ENCODE measurements at places on chromosomes 5 and 9. TPM values are rescaled to one million over a fixed set of nuclear protein-coding genes. Genes with fewer than 3 reads are reported as not detected.
A peak's percentile ranks its signal among the peaks of the same experiment; 100 is the strongest.

Gene HSPB3
- total RNA-seq: 68.1 TPM

Gene ELP1
- 9.4 TPM for total RNA-seq

DNA sequence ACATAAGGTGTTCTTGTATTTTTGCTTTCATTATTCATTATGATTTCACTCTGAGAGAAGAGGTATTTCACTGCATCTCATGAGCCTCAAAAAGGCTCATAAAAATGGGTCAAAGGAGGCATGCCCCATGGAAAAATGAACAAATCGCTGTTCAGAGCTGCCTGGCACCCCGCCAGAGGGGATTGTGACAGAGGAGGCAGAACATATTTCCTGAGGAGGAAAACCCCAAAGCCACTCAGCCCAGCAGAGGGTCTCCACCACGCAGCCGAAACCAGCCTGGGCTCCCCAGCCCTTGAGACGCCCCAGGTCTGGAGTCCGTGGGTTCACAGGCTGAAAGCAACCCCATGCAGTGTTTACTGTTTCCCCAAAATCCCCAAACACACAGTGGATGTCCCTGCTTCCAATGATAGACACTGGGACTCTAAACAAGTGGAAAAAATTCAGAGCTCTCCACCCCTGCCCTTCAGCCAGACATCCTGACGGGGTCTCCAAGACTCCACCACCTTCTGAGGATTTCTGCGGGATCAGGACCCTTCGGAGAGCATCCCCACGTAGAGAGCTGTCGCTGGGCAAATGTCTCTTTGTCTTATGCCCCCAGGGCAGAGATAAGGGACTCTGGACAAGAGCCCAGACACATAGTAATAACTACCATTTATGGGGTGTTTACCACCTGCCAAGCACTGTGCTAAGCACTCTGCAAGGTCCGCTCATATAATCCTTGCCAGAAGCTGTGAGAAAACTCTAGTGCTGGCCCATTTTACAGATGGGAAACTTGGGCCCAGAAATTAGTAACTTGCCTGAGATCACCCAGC, 122.3 kb downstream of the PAX5 start:
- no peaks in the 10 kb centered on the region for H3K27me3 ChIP-seq
- no peak overlapping the region for H3K27ac ChIP-seq
- no peak overlapping the region for H3K4me3 ChIP-seq
- no peaks in the 10 kb centered on the region for H3K4me1 ChIP-seq
- H3K36me3 ChIP-seq: no peaks in the 10 kb centered on the region

DNA sequence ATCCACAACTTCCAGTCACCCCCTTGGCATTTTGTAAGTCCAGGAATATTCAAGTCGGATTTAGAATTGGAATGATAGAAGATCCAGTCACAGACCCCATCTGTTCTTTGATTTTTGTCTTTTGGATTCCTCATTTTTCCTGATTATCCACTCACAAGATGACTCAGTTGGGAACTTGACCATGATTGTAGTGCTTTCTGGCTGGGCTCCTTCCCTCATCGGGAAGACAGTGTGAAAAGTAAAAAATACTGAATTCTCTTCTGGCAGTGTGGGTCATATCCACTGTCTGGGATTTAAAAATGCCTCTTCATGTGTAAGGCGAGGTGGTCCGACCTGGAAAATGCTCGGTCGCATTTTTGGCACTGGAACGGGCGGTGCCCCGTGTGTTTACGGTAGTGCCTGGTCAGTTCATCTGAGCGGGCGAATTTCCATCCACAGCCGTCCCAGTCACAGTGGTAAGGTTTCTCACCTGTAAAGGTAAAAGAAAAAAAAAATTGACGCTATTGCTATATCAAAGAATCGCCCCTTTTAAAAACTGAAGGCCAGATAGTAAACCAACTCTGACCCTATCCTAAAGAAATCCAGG, 4.0 kb downstream of the KLF4 start:
- H3K36me3 ChIP-seq: peaks cover 25% of the 10 kb centered on the region
- peak overlapping the region; percentile 17 for H3K4me3 ChIP-seq
- no peaks in the 10 kb centered on the region for H3K27me3 ChIP-seq
- DNase-seq: no peak
- H3K4me1 ChIP-seq: peaks cover 7% of the 10 kb centered on the region

DNA sequence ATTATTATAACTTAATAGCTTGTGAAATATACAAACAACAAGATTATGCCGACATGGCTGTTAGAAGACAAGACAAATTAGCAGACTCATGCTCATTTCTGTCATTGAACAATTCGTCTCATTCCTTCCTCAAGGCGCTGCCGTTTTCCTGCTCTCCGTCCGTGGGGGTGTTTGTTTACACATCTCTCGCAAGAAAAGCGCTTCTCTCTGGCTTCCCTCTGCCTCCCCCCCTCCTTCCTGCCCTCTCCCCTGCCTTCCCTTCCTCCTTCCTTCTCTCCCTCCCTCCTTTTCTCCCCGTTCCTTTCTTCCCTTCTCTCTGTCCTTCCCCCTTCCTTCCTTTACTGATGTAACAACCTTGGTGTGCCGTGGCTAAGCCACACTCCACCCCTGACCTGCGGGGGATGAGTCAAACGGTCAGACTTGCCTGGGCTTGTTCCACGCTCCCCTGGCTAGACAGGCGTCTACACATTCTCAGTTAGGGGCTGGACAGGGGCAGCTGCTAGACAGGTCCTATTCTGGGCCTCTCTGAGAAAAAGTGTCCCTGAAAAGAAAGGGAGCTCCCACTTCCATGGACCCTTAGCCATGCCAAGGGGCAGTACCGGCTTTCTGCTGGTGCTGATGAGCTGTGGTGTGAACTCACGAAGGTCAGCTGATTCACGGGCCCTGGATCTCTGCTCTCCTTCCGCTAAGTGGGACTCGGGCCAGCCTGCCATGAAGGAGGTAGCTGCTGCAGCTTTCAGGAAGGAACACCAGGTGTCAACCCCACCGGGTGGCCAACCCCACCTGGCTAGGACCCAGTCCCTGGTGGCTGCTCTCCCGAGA, 32.0 kb upstream of the SPTLC1 start:
- no peak overlapping the region for H3K4me3 ChIP-seq
- no peak for DNase-seq
- no peaks in the 10 kb centered on the region for H3K36me3 ChIP-seq
- peaks cover 7% of the 10 kb centered on the region for H3K27me3 ChIP-seq

- no peak overlapping the region for H3K27ac ChIP-seq
- no peaks in the 10 kb centered on the region for H3K27me3 ChIP-seq
- H3K4me3 ChIP-seq: no peak overlapping the region
- no peak for DNase-seq
- H3K4me1 ChIP-seq: peaks cover 8% of the 10 kb centered on the region
Observed at GRCh38 chr9:3413984-3414383, 111.8 kb downstream of the RFX3 start.

Gene ISOC1
- total RNA-seq: 13.8 TPM

GRCh38 chr9:124254261-124254682, 3.5 kb upstream of the NEK6 start:
- no peaks in the 10 kb centered on the region for H3K4me1 ChIP-seq
- DNase-seq: no peak
- H3K27ac ChIP-seq: no peak overlapping the region
- H3K4me3 ChIP-seq: no peak overlapping the region
- no peaks in the 10 kb centered on the region for H3K36me3 ChIP-seq

DNA sequence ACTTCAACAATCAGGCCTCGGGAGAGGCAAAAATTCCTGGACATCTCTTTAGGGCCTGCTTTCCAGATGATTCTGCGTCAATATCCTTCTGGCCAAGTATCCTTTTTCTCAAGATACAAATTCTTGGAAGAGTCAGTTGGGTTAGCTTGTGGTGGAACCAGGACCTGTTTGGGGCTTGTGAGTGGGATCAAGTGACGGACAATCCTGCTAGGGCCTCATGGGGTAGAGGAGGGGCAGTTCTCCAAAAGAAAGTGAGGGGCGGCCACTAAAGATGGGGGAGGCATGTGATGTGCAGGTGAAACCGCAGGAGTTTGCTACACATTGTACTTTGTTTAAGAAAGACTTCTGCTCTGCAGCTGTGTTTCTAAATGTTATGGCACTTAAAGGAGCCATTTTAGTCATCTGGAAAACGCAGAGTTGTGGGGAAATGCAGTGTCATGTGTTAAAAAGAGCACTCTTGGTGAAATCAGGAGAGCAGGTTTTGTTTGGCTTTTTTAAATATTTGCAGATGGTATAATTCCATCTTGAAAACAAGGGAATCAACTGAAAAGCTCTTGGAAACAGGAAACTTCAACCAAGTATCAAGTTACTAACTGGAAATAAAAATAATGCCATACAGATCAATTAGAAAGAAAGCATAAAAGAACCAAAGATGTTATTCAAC, 27.4 kb upstream of the GSN start:
- H3K4me1 ChIP-seq: no peaks in the 10 kb centered on the region
- no peak for DNase-seq
- H3K27me3 ChIP-seq: no peaks in the 10 kb centered on the region
- H3K27ac ChIP-seq: no peak overlapping the region
- no peaks in the 10 kb centered on the region for H3K36me3 ChIP-seq
- H3K4me3 ChIP-seq: no peak overlapping the region

- H3K27ac ChIP-seq: no peak overlapping the region
- H3K27me3 ChIP-seq: no peaks in the 10 kb centered on the region
- no peak for DNase-seq
- no peaks in the 10 kb centered on the region for H3K36me3 ChIP-seq
Observed at GRCh38 chr5:51599587-51599986, 216.3 kb downstream of the ISL1 start.

Gene ZNF608
- 7.3 TPM for total RNA-seq

Gene ADGRD2
- total RNA-seq: not detected

Gene DAPK1
- total RNA-seq: 1.7 TPM

- H3K4me3 ChIP-seq: no peak overlapping the region
- DNase-seq: peak; percentile 79
- peak overlapping the region; percentile 73 for H3K27ac ChIP-seq
- H3K36me3 ChIP-seq: peaks cover 75% of the 10 kb centered on the region
Observed at GRCh38 chr9:128987805-128988204, 40.3 kb downstream of the NUP188 start.

GRCh38 chr5:149238540-149238939, 33.1 kb upstream of the AFAP1L1 start:
- no peak overlapping the region for H3K27ac ChIP-seq
- no peak for DNase-seq
- no peak overlapping the region for H3K4me3 ChIP-seq

- no peak overlapping the region for H3K4me3 ChIP-seq
- H3K4me1 ChIP-seq: no peaks in the 10 kb centered on the region
- DNase-seq: no peak
- H3K27ac ChIP-seq: no peak overlapping the region
Observed at GRCh38 chr5:97623441-97623840, 440.4 kb upstream of the RIOK2 start.

- no peak overlapping the region for H3K4me3 ChIP-seq
- H3K27ac ChIP-seq: no peak overlapping the region
- H3K4me1 ChIP-seq: no peaks in the 10 kb centered on the region
- no peaks in the 10 kb centered on the region for H3K27me3 ChIP-seq
Observed at GRCh38 chr5:179307013-179307800, 38.1 kb downstream of the ADAMTS2 start.

GRCh38 chr9:5899292-5899691, 8.6 kb downstream of the MLANA start:
- no peak for DNase-seq
- H3K27me3 ChIP-seq: no peaks in the 10 kb centered on the region
- H3K4me3 ChIP-seq: no peak overlapping the region
- no peaks in the 10 kb centered on the region for H3K4me1 ChIP-seq

DNA sequence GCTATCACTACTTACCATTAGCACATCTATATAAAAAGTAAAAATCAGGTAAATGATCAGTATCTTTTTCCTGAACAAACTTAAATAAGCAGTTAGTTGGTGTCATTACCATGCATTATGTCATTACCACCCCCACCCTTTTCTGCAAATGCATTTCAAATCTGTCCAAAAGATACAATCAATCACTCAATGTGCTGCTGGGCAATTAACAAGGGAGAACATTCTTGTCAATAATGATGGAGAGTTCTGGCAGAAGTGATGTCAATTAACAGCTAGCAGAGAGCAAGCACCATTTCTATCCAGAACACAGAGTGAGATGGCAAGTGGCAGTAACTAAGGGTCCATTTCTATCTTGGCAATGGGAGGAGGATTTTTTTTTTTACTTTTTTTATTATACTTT, 3.5 kb upstream of the PDE4D start:
- H3K27me3 ChIP-seq: peaks cover 22% of the 10 kb centered on the region
- H3K4me1 ChIP-seq: no peaks in the 10 kb centered on the region
- no peak for DNase-seq
- H3K27ac ChIP-seq: no peak overlapping the region
- H3K36me3 ChIP-seq: no peaks in the 10 kb centered on the region
- H3K4me3 ChIP-seq: no peak overlapping the region

DNA sequence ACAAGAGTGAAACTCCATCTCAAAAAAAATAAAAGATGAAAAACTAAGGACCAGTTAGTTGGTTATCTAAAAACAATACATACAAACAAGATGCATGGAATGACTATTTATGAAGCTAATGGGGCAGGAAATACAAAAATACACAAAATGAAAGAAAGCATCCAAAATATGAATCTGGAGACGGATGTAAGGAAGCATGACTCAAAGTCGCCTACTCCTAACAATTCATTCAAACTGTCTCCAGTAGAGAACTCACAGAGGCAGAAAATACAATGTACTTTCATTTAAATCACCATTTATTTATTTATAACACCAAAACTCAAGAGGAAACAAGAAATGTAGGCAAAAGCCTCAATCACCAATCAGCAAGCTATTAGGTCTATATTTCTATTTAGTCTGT, 68.4 kb downstream of the SCAI start:
- H3K4me1 ChIP-seq: no peaks in the 10 kb centered on the region
- no peak overlapping the region for H3K27ac ChIP-seq
- H3K27me3 ChIP-seq: no peaks in the 10 kb centered on the region
- no peak for DNase-seq
- H3K4me3 ChIP-seq: no peak overlapping the region

DNA sequence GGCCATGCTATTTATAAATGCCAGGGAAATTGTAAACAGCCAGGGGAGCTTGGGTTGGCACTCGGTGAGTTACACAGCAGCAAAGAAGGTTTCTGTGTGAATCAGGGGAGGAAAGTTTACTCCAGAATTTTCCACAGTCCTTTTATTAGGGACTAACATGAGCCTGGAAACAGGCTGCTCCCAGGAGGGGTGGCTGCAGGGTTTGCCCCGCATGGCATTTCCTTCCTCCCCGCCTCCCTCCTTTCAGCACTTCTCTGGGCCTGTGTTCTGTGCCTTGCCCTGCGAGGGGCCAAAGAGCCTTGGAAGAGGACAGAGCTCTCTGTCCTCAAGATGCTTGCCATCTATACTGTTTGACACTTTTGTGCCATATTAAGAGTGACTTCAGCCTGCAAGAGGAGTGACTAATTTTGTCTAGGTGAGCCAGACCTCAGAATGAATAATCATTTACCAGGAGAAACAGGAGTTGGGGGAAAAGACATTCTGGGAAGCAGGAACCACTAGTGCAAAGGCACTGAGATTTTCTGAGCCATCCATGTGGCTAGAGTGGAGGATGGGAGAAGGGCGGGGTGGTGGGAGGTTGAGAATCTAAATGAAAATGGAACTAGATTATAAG, 1.8 kb downstream of the GSN start:
- peaks cover 53% of the 10 kb centered on the region for H3K4me1 ChIP-seq
- H3K36me3 ChIP-seq: no peaks in the 10 kb centered on the region
- DNase-seq: no peak
- H3K27me3 ChIP-seq: no peaks in the 10 kb centered on the region
- H3K27ac ChIP-seq: peak overlapping the region; percentile 65

Measured in gastrocnemius medialis (tissue), 4 donors.